ENCODE measurements at places on chromosomes 3 and 15.

DNA sequence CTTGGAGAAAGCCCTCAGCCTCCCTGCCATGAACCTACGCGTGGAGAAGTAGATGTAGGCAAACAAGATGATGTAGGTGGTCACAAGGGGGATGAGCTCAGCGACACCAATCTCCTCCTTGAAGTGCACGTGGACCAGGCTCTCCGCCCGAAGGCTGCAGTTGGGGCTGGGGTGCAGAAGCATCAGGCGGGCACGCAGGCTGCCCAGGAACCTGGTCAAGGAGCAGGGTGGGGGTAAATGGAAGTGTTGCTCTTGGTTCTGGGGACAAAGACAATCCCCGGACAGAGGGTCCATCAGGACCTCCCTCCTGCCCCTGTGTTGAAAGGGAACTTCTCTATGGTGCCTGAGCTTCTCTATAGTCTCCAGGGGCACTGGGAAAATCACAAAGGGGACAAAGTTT, 45.1 kb downstream of the PTPN23 start:
- DNase-seq = no peak

- DNase-seq = no peak
Observed at GRCh38 chr3:170572665-170573253, 13.1 kb downstream of the SLC7A14 start.

- DNase-seq = no peak
Observed at GRCh38 chr3:40464339-40465110, 7.4 kb downstream of the RPL14 start.

DNA sequence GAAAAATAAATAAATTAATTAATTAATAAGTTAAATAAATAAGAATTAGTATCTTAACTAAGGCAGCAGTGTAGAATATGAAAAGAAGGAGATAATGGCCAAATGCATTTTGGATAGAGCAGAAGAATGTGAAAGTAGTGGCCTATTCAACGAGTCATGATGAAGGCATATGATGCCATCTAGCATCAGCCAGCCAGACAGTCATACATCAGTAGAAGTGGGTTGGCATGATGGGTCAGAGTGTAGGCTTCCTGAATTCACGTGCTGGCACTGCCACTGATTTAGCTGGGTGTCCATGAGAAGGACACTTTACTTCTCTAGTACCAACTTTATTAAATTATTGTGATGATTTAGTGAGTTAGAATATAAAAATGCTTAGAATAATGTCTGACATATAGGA, 256.1 kb upstream of the ARPP21 start:
- no peak for DNase-seq

- no peak for DNase-seq
Observed at GRCh38 chr3:58308728-58309127, 2.4 kb downstream of the HTD2 start.

DNA sequence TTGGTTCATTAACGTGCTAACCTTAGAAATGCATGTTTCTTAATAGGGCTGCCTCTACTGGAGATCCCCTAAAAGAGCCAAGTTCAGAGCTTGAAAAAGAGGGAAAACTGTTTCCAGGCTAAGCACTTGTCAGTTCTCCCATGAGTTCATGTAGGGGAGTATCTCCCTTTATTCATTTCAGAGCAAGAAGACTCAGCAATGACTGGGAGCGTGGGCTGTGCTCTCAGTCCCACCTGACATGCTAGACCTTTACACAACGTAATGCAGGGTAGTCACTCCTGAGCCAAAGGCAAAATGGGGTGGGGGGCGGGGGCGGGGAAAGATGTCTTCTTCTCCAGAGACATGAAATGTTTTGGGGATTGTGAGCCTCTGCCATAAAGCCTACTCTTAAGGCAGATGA, 420.1 kb upstream of the MCTP2 start:
- DNase-seq = no peak

DNA sequence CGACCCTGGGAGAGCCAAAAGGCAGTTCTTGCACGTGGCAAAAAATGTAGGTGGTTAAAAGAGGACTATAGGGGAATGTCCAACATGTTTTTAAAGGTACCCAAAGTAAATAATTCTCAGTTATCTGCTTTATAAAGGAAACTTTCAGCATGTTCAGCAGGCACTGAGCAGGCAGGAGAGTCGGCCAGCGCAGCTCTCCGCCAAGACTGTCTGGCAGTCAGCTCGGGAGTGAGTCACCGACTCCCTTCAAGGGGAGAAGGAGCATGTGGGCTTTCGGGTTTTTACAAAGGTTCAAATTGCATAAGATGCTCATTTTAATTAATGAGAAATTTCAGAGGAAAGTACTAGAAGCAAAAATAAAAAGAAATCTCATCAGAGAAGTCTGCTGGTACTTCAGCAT, 7.0 kb downstream of the GABRA5 start:
- no peak for DNase-seq

DNA sequence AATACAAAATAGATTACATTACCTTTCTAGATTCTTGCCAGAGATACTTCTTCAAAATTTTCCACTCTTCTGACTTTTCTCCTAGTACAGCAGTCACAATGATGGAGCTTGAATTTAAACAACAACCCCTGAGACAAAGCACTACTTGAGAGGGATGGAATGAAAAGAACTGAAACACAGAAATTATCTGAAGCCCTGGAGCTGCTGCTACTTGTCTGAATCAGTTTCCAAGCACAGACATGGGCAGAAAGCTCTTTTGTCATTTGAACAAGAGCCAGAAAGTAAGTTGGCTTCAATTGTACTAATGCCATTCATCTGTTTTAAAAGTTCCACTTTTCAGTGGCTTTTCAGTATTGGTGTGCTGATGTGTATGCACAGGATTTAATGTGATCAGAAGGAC, 718.5 kb upstream of the ARPP21 start:
- no peak for DNase-seq

DNA sequence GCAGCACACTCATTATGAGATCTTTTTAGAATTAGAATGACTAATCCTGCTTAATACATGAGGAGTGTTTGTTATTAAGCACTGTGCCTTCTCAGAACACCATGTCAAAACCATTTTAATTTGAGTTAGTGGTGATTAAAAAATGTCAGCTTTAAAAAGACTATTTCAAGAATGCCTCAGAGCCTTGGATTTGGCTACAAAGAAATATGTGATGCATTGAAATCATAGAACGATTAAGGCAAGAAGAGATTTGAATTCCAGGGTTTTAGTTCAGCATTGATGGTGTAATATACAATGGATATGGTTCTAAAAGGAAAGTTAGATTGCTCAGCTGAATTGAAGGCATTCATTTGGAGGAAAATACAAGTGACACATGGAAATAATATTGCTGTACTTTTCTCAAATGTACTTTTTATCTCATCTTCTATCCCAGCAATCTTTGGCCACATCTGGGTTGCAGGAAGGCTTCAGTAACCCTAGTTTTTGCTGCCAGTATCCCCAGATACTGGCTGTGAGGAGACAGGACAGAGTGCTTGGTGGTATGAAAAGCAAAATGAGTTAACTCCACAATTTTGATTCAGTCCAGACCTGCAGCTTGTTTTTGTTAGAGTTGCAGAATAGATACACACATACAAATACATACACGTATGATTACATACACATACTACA, 303.8 kb downstream of the CLSTN2 start:
- no peak for DNase-seq

- DNase-seq = no peak
Observed at GRCh38 chr15:57345584-57345983, 30.7 kb upstream of the CGNL1 start.

Measured in stimulated activated CD4-positive, alpha-beta T cell treated with anti-CD3 and anti-CD28 coated beads, Interleukin-15, amount 100 ng/mL, for 1 hour (primary cell).